Non-pigmented ciliary epithelial cell (primary cell): ENCODE measurements at places on chromosomes 4 and X.

GRCh38 chr4:22552812-22553211, 36.9 kb upstream of the ADGRA3 start:
- no peak for DNase-seq

DNA sequence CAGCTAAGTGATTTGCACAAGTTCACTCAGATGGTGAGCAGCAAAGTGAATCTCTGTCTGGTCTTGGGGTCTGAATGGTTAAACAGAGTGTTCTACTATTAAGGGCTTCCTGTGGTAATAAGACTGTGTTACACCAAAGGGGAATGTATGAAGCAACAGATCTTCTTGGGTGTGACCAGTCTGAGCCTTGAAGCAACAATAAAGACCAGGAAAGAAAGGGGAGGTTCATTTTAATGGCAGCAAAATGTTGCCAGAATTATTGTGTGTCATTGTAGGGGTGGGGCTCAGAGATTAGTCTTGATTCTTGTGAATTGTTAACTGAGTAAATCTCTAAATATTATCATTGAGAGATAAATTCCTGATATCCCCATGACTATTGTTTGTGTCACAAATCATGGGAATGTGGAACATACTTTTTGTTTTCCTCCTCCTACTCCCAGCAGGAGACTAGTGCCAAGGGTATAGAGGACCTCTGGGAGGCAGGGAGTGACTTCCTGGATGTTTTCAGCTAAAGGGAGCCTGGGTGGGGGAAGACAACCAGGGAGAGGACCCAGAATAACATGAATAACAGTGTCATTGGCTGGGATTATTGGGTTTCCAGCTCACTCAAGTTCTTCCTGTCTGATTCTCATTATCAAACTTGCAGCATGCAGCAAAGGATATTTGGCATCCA, 141.4 kb upstream of the PAK3 start:
- DNase-seq = no peak

DNA sequence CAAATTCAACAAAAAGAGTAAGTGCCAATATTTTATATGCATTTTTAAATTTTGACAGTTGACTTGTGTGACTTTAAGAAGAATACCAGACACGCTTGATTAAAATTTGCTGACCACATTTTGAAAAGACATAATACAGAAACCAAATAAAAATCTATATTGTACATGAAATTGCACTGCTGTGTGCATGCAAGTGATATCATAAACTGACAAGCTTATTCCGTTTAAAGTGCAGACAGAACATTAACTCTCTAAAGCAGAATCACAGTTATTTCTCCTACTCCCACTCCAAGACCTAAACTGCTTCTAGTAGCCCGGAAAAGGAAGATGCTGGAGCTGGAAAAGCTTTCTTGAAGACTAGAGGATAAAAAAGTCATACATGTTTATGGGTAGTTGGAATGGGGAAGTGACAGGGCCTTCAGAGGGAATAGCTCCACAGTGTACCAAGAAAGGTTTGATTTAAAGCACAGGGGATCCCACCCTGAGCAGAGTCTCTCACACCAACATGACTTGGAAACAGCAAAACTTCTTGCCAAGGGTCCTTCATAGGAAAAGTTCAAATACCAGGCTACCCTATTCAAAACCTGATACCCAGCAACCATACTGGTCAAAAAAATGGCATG, 34.1 kb upstream of the NAF1 start:
- no peak for DNase-seq

DNA sequence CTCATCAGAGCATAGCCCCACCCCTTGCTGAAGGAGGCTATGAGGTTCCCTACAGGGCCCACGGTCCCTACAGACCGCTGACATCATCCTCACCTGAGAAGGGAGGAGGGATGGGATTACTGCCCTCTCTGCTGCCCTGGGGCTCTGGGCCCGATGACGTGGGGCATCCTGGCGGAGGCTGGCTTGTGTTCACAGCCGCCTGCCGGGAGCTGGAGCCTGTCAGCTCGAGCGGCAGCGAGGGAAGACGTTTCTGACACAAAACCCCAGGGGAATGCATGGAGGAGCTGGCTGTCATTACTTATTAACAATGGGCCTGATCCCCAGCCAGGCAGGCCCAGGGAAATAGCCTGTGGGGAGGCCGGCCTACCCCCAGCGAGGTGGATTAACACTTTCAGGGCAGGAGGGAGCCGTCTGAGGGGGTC, 106.6 kb upstream of the ATP6AP2 start:
- no peak for DNase-seq

GRCh38 chr4:139686130-139686529, 20.5 kb downstream of the MGST2 start:
- DNase-seq = no peak

GRCh38 chr4:119261986-119262385, 49.5 kb downstream of the USP53 start:
- DNase-seq = no peak
